ENCODE measurements at places on chromosomes 4 and X.

DNA sequence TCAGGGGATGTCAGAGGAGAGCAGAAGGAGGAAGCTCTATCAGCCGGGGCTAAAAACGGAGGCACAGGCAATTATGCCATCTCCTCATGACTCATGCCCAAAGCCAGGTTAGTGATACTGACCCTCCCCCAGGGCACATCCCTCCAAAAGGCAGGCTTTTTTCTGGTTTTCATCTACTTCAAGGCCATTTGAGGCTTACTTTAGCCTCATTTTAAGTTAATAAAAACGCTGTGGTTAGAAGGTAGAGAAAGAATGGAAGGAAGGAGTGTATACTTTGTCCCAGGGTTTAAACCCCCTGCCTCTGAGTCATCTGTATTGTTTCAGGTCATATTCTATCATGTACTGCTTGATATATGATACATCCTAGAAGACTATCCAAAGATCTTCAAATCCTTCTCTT lies 89.7 kb upstream of the NDP start:
- DNase-seq: no peak

DNA sequence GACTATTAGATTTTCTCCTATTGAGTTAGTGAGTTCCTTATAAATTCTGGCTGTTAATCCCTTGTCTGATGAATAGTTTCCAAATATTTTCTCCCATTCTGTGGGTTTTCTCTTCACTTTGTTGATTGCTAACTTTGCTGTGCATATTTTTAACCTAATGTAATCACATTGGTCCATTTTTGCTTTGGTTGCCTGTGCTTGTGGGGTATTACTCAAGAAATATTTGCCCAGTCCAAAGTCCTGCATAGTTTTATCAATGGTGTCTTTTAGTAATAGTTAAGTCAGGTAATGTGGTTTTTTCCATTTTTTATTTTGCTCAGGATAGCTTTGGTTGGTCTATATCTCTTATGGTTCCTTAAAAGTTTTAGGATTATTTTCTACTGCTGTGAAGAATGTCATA lies 490.3 kb downstream of the ARAP2 start:
- DNase-seq: no peak

GRCh38 chr4:172707622-172708021 lies 461.0 kb upstream of the GALNT7 start:
- DNase-seq: no peak

DNA sequence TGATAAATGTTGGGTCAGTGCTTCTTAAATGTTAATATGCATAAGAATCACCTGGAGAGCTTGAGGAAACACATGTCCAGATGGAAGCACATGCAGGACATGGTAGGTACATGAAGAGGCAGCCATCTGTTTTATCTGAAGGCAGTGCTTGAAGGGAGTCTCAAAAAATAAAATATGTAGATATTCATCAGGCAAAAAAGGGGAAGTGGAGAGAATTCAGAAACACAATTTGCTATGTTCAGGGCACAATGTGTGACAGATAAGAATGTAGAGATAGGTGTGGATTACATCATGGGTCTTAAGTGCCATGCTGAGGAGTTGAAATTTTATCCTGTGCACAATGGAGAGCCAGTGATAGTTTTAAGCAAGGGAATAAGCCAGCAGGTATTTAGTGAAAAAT lies 59.6 kb upstream of the CASK start:
- DNase-seq: no peak

DNA sequence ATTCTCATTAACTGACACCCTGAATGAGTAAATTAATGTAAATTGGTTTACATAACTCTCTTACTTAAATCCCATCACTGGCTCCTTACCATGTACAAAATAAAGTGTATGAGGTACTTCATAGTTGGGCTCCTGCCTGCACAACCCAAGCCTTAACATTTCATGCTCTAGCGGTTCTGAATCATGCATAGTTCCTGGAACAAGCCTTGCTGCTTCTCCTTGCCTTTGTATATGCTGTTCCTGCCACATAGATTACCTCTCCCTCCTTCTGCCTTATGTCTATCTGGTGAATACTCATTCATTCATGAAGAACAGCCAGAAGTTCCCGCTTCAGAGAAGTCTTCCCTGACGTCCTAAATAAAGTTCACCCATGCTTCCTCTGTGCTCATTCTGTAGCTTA lies 594.7 kb downstream of the SMARCA1 start:
- DNase-seq: no peak

GRCh38 chr4:113248320-113248719 lies 198.9 kb downstream of the ANK2 start:
- DNase-seq: no peak

Measured in smooth muscle cell of the brain vasculature (primary cell).